ENCODE measurements at places on chromosomes 13 and 19.

DNA sequence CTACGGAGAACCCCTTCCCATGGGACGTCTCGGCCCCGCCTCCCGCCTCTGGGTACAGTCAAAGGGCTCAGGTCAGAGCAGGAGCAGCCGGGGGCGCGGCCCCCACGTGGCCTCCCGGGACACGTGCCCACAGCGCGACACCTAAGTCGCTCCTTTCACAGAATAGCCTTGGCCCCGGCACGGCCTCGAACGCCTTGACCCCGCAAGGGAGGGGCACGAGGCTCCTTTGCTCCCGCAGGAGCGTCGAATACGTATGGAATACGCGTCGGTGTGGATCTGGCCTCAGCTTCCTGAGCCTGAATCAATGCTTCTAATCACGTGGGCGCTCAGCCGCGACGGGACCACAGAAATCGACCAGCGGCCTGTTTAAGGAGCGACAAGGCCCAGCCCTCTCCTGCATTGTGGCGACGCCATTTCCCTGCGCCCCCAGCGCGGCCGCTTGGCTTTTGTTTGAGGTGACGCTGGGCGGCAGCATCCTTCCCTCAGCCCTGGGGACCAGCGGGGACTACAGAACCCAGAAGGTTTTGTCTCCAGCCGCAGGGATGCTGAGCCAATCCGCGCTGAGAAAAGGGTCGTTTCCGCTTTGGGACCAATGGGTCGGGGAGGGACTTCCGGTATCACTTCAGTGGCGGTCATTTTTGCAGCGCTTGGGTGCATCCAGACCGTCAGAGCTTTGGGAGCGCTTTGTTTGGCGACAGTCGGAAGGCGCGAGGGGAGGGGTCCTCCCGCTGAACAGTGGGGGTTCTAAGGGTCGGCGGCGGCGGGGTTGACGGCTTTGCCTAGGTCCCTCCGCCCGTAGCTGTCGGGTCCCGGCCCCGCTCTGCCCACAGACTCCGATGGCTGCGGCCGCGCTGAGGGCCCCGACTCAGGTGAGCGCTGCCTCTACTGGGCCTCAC, at the start of gene ZIK1:
ZIK1 (plus strand) TSS at position 625 of the 896 bp plus-strand sequence; CDS start at position 837, 212 bp downstream.
- peak; percentile 89 for DNase-seq

GRCh38 chr13:43377149-43377548, 353.8 kb downstream of the DNAJC15 start:
- DNase-seq: no peak

DNA sequence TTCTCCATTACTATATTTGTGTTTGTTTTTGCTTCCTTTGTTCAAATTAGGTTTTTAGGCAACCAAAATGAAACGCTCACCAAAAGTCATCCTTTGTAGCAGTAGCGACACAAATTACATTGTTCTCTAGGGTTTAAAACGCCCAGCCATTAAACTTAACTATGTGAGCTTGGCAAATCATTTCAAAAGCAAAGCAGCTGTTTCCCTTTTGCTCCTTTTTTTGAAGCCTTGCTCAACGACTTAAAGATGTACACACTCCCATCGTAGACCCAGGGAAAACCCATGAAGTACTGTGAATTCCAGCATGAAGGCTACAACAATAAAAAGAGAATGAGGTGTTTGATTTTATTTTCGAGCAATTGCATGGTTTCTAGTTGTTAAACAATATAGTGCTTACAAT, 106.7 kb downstream of the RAP2A start:
- DNase-seq: peak; percentile 27

DNA sequence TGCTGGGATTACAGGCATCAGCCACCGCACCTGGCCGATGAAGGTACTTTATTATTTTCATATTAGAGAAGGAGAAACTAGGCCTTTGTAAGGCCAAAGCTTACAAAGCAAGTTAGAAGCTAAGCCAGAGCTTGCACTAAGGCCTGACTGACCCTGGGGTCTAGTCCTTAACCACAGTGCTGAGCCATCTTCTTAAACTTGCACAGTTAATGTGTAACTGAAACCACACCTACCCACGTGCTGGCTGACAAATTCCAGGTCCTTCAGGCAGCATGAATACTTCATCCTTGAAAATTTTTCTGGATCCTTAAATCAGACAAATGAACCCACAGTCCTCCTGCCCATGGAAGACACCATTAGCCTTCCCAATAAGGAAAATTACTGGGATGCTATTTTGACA, 880.6 kb downstream of the UQCRFS1 start:
- no peak for DNase-seq

GRCh38 chr19:49148784-49149651, 6.2 kb downstream of the HRC start:
- DNase-seq: peak; percentile 92

- DNase-seq: no peak
These were observed 4.4 kb downstream of the ATP12A start for GRCh38 chr13:24684600-24684998.

DNA sequence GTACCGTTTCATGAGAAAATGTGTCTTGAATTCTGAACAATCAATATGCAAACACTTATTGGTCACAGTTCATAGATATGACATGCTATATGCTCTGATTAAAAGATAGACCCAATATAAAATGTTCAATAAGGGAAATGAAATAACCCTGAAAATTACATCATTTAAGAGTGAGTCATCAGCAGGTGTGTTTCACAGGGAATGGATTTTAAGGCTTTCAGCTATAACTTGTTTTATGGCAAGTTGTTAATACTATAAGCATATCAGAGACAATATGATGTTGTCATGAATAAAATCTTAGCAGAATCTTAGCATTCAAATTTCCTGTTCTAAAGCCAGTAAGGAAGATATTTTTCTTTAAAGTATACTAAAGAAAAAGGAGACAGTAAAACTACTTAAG, 483.4 kb upstream of the PCDH9 start:
- no peak for DNase-seq

DNA sequence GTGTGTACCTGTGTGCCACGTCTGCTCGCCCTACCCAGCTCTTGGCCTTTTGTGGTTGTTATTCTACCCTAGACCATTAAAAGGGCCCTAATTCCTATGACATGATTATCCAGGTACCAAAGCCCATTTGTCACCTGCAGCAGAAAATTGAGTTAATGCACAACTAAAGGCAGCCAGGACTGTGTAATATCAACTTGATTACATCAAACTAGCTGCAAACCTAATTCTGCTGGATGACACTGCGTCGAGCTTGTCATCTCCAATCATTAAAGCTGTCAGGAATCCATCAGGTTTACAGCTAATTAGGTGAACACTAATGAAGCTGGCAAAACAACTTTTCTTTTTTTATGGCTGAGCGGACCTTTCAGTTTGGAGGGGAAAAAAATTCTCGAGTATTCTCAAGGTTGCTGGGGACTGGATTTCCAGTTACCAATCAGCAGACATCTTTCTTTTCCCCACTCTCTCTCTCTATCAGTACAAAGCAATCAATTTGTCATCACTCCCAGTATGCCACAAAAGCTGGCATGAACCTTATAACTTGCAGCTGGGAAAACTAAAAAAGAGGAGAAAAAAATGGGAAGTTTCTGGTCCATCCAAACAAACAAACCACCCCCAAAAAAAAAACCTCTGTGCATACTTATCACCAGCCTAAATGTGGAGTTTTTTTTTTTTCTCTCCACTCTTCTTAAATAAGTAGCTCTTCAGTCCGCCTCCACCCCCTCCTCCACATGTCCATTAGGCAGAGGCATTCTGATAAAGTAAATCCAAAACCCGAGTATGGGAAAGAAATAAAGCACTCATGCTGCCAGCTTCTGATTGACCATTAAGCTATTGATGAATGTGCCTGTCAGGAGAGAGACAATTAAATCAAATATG, 2.8 kb downstream of the TSHZ3 start:
- DNase-seq: no peak

- DNase-seq: no peak
These were observed 26.8 kb upstream of the CYP4F8 start for GRCh38 chr19:15588265-15588664.

- DNase-seq: no peak
These were observed 7.1 kb upstream of the CIRBP start for GRCh38 chr19:1261798-1262622.

DNA sequence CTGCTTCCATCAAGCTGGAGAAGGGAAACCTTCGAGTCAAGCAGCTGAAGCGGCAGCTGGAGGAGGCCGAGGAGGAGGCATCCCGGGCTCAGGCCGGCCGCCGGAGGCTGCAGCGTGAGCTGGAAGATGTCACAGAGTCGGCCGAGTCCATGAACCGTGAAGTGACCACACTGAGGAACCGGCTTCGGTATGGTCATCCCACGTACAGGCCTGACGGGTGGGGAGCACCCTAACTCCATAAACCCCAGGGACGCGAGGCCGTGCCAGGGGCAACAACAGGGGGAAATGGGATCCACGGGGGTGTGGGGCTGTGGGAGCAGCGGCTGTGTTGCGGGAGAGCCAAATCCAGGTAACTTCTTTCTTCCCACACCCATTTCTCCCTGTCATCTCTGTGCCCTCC, 20.2 kb downstream of the KCNC3 start:
- no peak for DNase-seq

DNA sequence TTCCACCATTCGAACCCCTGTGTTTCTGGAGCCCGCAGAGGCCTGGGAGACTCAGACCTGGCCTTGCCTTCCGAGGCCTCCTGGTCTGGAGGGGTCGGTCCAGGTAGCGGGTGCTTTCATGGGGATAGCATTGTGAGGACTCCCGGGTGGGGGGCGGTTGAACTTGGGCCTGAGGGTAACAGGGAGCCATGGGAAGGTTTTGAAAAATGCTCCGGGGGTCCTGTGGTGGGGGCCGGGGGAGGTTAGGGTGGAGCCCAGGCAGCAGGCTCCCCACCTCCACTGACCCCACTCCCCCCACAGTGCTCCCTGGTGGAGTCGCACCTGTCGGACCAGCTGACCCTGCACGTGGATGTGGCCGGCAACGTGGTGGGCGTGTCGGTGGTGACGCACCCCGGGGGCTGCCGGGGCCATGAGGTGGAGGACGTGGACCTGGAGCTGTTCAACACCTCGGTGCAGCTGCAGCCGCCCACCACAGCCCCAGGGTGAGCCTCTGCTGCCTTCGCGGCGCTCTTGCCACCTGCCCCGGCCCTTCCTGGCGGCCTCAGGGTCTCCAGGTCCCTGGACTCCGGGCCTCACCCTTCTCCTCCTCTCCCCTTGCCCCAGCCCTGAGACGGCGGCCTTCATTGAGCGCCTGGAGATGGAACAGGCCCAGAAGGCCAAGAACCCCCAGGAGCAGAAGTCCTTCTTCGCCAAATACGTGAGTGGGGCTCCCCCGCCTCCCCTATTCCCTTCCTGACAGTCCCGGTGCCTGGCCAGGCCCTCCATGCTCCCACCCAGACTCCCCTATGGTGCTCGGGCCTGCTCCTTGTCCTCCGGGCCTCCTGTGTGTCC, 3.8 kb upstream of the GARIN5A start:
- DNase-seq: no peak

DNA sequence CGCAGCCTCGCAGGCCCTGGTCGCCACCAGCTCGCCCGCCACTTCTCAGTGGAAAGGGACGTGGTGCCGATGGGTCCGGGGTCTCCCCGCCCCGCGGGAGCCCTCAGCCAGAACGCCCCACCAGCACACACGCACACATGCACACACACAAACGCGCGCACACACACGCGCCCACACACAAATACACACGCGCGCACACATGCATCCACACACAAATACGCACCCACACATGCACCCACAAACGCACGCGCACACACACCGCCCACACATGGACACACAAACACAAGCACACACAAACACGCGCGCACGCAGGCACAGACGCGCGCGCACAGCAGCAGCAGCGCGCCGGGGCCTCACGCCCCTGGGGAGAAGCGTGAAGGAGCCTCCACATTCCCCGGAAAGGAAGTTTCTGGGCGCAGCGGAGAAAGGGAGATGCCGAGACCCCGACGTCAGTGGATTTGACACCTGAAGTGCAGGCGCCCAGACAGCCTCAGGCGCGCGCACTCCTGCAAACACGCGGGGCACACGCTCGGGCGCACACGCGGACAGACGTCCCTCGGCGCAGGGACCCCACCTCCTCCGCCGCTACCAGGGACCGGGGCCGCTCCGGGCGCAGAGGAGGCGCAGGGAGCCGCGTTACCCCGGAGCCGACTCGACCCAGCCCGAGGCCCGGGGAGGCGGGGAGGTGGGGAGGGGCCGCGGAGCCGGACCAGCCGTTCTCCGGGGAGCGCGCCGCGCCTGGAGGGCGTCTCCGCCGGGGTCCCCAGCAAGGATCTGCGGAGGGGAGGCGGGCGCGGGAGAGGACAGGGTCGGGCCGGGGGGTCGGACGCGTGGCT, 622 bp downstream of the RASA3 start:
- no peak for DNase-seq

DNA sequence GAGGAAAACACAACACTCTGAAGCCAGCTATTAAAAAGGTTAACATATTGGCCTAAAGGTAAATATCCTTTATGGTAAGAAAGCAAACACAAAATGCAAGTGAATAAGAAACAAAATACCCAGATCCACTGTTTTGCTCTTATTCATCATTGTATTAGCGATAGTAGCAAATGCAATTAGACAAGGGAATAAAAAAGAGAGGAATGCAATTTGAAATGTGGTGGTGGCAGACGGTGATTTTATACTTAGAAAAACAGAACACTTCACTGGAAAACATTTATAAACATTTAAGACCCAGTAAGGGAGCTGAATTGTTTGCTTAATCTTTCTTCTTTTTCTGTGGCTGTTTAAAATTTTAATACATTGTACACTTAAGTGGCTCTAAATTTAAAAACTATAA, 17.2 kb upstream of the CYP4F2 start:
- no peak for DNase-seq

- DNase-seq: no peak
These were observed 30.4 kb upstream of the PCDH8 start for GRCh38 chr13:52878831-52879230.

- DNase-seq: no peak
These were observed 10.1 kb upstream of the CD22 start for GRCh38 chr19:35318679-35319448.

- no peak for DNase-seq
These were observed 538 bp downstream of the ACP7 start for GRCh38 chr19:39084732-39085080.

DNA sequence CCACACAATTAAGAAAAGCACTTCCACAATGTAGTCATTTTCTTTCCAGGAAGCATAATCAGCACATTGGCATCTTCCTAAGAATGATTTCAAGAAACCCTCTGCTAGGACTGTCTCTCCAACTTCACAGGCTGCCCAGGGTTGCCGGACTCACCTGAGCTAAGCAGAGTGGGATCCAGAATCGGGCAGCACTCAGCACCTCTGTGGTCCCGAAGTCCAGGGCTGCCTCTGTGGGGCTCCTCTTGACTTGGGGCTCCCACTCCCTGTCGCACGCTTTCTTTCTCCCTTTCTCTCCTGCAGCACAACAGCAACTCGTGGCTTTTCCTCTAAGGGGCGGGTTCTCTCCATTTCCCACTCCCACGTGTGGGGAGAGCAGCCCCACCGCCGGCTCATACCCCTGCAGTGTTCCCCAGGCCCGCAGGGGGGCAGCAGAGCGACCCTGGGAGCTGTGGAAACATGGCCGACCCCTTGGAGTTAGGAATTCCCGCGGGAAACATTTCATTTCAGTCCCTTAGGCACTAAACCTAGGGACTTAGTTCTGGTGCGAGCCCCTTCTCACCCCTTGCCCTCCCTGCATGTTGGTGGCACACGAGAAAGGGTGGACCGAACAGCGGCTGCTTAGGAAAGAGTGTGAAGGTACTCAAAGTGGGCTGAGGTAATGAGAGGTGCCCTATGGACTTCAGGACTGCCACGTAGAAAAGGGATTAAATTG, at the start of gene TMEM272:
TMEM272 (minus strand) TSS at position 316 of the 712 bp plus-strand sequence. CDS start 6,647 bp downstream, outside the sequence.
- DNase-seq: peak; percentile 24

- DNase-seq: no peak
These were observed 24.9 kb downstream of the CPAMD8 start for GRCh38 chr19:17001603-17002183.

GRCh38 chr13:113846636-113847318, 17.1 kb downstream of the GAS6 start:
- no peak for DNase-seq
